ENCODE measurements at places on chromosomes 7 and 10.

DNA sequence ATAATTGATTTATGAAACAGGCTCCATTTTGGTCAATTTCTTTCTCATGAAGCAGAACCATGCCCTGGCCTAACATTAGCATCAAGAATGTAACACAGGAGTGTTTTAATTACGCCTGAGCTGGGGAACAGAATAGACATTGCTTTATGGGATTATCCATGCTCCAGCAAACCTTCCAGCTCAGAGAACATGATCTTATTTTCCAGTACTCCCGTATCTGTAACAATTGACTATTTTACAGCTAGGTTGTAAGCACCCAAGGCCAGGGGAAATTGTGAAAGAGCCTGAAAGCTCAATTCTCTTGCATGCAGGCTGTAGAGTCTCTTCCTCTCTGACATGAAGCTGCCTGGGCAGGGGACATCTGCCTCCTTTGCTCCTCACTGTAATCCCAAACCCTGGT is 30.8 kb upstream of the CRYGN start:
- peak; percentile 30 for DNase-seq

- DNase-seq = no peak
Observed at GRCh38 chr10:127303105-127303504, 106.7 kb upstream of the INSYN2A start.

DNA sequence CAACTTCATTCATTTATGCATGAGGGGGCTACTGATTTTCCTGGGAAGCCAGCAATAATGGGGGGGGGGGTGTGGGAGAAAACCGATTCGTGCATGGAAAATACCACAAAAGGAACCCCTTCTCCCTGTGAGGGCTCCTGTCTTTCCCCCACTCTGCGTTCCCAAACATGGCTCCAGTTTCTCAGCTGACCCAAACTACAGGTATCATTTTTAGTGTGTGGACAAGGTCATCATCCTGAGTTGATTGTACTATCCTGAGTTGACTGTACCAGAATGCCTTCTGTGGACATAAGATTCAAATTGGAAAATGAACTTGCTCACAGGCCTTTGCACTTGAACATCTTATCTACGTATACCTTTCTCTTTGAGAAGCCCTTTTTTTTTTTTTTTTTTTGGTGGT is 49.9 kb downstream of the ZRANB1 start:
- DNase-seq = no peak

DNA sequence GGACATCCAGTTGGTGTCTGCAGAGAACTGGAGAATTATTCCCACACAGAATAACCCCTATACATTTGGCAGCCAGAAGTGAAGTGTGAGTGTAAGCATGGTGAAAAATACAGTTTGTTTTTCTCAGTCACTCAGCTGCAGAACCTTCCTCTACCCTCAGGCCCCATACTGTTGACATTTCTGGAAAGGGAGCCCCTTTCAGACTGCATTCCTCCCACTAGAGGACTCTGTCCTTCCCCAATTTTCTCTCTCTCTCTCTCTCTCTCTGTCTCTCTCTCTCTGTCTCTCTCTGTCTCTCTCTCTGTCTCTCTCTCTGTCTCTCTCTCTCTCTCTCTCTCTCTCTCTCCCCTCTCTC is 86.8 kb upstream of the STEAP1B start:
- peak; percentile 45 for DNase-seq

GRCh38 chr7:74598558-74598957 is 59.0 kb upstream of the GTF2I start:
- DNase-seq = no peak

DNA sequence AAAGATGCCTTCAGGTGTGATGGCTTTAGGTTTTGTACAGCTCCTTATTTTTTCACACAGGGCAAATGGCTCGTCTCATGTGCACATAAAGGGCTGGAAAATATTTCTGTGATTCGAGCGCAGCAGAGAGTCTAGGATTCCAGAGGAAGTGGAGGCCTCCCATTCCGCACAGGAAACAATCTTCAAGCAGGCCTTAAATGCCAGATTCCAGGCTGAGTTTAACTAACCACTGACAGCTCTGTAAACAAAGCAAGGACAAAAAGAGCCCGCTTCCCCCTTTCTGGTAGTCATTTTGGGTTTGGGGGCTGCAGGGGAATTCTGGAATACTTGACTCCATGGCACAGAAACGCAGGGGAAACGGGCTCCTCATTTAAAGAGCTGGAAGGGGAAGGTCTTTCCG is 87.2 kb downstream of the CALD1 start:
- no peak for DNase-seq

DNA sequence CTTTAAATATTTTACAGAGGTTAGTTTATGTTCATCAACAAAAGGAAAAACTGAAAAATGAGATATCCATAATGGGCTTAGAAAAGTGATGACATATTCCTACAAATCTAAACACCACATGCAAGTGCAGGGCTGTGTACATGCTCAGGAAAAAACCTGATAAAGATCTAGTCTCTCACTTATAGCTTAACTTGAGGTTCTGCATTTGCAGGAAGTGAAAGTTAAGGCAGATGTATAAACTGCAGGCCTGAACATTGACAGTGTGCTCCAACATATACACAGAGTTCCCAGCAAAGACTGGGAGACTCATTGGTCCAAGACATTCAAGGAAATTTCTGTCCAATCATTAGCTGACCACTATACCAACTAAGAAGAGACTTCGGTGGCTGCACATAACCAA is 63.8 kb upstream of the RET start:
- no peak for DNase-seq

DNA sequence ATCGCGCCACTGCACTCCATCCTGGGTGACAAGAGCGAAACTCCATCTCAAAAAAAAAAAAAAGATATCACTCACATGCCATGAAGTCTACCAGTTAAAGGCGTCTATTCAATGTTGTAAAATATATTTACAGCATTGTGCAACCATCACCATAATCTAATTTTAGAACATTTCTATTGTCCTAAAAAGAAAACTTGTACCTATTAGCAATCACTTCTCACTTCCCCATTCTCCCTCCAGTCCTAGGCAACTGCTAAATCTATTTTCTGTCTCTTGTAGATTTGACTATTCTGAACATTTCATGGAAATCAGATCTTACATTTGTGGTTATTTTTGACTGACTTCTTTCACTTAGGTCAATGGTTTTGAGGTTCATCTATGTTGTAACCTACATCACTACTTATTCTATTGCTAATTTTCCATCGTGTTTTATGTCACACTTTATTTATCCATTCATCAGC is 25.2 kb upstream of the OTUD1 start:
- DNase-seq = no peak

DNA sequence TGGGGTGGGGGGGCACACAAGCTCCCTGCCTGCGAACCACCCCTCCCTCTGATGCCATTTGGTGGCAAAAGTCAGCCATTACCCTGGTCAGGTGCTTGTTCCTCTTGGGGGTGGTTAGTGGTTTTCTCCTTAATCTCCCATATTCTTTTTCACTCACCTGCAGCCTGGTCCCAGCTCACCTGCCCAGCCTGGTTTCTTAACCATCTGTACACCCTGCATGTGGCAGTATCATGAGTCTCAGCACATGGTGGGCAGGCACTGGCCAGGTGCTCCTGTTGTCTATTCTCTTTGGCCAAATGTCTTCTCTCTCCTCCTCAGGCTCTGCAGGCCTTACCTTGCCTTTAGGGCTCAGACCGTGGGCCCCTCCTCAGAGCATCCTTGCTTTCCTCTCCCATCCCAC is 30.5 kb downstream of the OGDH start:
- DNase-seq = no peak

DNA sequence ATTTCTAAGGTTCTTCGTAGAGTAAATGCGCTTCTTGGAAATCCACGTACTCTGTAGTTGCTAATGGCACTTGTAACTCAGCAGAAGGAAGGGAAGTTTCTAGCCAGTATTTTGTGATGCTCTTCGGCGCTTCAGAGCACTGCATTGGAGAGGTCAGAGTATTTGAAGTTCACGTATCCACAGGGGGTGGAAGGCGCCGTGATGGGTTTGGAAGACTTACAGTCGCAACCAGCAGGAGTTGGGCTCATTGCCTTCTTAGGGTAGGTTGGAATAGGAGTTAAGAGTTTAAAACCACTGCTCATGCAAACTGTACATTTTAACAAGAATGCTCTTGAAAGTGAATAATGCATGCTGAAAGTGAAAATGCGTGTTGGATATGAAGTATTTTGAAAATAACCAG is 49.1 kb downstream of the SHH start:
- no peak for DNase-seq

DNA sequence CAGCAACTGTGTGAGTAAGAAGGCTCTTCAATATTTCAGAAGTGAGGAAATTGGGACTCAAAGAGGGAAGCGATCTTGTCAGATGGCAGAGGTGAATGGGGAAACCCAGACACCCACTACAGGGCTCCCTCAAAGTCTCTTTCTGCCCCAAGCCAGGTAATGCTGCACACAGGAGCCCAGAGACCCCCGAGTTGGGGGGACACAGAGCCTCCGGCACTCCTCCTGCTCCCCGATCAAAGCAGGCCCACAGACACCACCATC is 139.4 kb downstream of the TNS3 start:
- no peak for DNase-seq

- DNase-seq = no peak
Observed at GRCh38 chr10:22365644-22366434, 20.5 kb downstream of the SPAG6 start.

- no peak for DNase-seq
Observed at GRCh38 chr7:1883834-1884582, 213.9 kb downstream of the ELFN1 start.

- peak; percentile 79 for DNase-seq
Observed at GRCh38 chr7:130560972-130561371, 69.1 kb downstream of the MEST start.

DNA sequence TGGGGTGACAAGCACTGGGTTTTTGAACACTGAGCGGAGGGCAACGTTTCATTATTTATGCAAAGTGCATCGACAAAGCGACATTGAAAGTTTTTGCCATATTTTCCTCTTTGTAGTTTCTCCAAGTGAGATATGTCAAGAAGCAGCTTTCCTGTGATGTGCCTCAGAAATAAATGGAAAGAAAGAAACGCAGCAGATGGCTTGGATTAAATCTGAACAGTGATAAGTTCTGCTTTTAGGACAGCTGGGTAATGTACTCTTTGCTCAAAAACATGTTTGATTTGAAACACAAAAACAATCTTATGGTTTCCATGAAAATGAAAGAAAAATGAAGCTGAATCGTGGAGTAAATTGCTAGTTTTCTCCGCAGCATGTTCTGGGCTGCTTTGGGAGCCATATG is 166.3 kb downstream of the PTPRN2 start:
- DNase-seq = no peak

DNA sequence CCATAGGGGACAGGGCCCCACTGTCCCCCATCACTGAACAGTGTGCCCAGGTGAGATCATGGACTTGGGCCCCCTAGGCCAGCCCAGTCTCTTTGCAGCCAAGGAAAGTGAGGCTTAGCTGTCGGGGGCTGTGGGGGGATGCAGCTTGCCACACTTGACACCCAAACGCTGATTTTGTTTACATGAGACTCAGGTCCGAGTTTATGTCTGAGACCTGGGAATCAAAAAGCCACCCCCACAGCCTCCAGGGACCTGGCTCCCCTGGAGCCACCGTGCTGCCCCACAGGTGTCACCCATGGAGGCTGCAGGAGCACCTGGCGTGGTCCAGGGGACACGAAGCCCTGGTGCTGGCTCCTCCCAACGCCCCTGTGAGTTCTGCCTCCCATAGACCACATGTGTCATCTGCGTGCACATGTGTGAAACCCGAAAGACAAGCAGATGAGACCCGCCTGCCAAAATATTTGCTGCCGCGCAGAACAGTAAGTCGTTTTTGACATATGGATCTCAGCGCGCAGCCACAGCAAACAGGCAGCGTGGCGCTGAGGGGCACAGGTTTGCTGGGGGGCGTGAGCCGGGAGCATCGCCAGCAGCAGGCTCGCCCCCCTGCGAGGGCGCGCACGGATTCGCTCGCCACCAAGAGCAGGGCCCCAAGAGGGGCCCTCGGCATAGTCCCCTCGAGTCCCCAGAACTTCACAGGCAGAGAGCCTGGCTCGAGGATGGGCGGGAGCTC is 112.3 kb downstream of the LHPP start:
- no peak for DNase-seq

GRCh38 chr7:39733881-39734632 is 110.7 kb downstream of the RALA start:
- DNase-seq = peak; percentile 48

DNA sequence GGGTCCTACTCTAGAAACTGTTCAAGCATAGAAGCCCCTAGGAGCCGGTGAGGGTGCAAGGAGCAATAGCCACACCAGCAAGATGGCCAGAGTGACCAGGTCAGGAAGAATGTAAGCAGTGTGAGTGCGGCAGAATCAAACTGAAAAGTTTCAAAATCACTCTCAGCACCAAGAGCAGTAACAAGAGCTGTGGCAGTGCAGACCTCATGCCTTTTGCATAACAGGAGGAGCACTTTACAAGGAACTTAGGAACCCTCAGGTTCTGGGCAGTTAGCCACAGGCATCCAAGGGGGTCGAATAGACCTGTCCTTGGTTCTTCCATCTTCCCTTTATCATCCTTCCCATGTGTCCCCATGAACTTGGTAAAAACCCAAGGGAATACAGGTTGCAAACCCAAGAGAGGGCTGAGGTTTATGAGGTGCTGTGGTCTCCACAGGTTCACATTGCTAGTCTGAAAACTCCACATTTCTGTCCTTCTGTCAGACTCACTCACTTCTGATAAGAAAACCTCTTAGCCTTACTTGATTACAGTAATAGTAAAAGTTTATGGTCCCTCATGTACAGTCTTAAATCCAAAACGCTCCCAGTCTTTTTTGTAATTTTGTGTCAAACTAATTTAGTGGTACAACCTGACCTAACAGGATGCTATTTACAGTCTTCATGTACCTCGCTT is 78.4 kb downstream of the PON1 start:
- DNase-seq = no peak

All from Kasumi-1 (cell line).